ENCODE measurements at places on chromosomes 12 and 14. TPM values are rescaled to one million over a fixed set of nuclear protein-coding genes. Genes with fewer than 3 reads are reported as not detected.

DNA sequence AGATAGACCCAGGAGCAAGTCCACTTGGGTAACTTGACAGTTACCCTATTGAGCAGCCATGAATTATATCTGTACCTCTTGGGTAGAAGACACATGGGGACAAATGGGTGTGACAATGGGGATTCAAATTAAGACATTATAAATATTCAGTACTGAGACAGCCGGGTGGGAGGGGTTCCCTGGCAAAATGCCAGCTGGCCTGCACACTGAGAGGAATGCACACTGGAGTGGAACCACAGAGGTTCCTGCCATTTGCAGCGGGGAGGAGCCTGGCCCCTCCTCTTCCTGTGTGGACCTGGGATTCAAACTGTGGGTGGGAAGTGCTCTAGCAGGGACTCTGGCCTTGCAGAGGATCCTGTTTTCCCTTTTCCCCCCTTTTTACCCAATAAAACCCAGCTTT is 118.7 kb upstream of the CDKN3 start:
- DNase-seq, result no peak

DNA sequence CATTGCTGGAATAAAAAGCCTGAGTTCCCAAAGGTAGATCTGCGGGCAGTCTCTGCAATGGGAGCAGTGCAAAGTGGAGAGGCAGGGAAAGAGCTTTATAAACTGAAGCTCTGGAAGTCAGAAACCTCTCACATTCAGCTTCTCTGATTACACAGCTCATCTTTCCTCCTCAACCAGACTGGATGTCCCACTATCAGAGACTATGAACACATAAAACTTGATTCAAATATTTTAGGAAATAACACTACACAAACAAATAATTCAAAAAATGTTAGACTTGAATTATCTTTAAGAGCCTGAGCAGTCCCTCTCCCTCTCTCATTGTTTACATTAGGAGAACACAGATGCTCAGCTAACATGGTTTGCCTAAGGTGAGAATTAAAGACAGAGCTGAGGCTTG is 72.9 kb downstream of the DENND5B start:
- no peak for DNase-seq

DNA sequence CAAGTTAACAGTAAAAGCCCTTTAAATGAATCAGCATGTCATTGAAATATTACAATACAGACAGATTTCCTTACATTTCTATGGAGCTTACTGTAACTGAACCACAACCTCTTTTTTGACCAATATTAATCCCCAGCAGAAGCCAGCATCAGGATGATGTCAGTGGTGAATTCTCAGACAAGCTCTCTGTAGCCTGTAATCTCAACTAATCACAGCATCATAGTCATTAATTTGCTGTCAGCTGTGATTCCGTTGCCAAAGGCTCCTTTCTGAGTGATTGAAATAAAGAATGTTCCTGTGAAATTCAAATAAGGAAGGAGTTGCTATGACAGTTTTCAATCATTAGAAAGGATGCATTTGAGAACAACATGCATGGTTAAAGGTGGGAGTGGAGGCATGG is 323.1 kb downstream of the PDZRN4 start:
- no peak for DNase-seq

DNA sequence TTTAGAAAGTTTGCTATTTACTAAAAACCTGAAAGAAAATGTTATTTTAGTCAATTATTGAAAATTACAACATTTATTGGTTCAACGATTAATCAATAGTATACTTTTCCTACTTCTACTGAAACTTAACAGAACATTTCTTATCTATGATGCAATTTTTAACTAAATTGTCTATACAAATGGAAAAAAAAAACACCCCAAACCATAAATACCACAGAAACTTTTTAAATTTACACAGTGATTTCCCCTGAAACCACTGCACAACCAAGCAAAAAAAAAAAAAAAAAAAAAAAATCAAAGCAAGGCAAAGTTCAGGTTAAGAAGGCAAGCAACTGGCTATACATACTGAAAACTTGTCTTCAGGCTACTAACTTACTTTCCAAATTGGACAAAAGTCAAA is 71.9 kb upstream of the POC1B start:
- no peak for DNase-seq

GRCh38 chr12:84542289-84542688 is 370.3 kb downstream of the SLC6A15 start:
- DNase-seq, result no peak

GRCh38 chr12:13085968-13086686 is 17.3 kb downstream of the GSG1 start:
- DNase-seq, result no peak

GRCh38 chr12:3168223-3169221 is 91.3 kb downstream of the TSPAN9 start:
- DNase-seq, result no peak

GRCh38 chr12:89421092-89421835 is 69.0 kb upstream of the DUSP6 start:
- no peak for DNase-seq

DNA sequence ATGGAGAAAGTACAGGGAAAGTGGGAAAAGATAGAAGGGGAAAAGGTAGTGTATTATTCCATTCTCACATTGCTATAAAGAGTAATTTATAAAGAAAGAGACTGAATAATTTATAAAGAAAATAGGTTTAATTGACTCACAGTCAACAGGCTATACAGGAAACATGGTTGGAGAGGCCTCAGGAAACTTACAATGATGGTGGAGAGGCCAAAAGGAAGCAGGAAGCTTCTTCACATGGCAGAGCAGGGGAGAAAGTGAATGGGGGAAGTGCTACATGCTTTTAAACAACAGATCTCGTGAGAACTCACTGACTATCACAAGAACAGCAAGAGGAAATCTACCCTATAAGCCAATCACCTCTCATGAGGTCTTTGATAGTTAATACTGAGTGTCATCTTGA is 725.0 kb upstream of the FLRT2 start:
- no peak for DNase-seq

DNA sequence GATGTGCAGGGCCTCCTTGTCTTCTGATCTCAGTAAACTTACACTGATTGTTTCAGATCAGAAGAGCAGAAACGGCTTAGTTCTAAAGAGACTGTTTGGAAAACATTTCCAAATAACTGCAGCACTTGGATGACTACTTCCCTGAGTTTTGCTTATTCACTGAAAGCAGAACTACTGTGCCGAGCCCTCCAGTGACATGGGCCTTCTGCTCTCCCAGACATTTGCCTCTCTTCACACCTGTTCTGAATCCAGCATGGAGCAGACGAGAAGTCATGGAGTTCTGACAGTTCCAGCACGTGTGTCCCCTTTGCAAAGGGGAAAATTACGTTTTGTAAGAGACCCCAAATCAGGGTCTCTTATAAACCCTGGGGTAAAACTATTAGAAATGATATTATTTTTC is 31.4 kb downstream of the ETNK1 start:
- DNase-seq, result no peak

GPR135 gene
- 0.90 TPM for total RNA-seq

ADAM21 gene
- total RNA-seq, result 0.09 TPM

SLC25A21 gene
- not detected for total RNA-seq

SMCO2 gene
- total RNA-seq, result not detected

HOXC12 gene
- not detected for total RNA-seq

GRCh38 chr12:104575442-104576186 is 118.9 kb downstream of the CHST11 start:
- no peak for DNase-seq

P2RX2 gene
- total RNA-seq, result not detected

DNA sequence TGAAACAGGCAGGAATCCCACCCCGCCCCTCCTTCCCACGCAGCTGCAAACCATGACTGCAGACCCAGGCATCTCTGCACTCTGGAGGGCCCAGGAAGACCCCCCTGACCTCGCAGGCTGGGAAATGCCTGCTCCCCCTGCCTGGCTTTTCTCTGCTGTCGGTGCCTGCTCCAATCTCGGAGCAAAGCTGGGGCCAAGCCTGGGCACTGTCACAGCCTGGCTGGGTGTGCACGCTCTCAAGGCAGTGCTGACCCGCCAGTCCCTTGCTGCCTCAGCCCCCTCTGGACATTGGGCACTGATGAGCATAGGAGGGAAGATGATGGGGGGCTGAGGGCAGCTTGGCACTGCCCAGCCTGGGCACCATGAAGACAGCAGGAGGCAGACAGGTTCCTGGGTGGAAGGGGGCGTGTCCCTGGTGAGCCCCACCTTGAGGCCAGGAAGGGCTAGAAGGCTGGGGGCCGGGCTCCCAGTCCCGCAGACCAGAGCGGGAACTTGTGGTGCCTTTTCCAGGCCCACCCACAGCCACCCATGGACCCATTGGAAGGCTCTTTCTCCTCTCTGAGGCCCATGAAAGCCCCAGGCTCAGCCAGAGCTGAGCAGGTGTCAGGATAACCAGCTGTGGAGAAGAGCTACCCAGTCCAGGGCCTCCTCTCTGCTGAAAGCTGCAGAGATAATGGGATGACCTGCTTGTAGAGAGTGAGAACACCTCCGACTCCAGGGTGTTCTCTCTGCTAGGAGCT is 10.7 kb upstream of the ZNF605 start:
- no peak for DNase-seq

GRCh38 chr12:774051-774614 is 21.8 kb downstream of the WNK1 start:
- DNase-seq, result no peak

PIK3C2G gene
- total RNA-seq, result not detected

DNA sequence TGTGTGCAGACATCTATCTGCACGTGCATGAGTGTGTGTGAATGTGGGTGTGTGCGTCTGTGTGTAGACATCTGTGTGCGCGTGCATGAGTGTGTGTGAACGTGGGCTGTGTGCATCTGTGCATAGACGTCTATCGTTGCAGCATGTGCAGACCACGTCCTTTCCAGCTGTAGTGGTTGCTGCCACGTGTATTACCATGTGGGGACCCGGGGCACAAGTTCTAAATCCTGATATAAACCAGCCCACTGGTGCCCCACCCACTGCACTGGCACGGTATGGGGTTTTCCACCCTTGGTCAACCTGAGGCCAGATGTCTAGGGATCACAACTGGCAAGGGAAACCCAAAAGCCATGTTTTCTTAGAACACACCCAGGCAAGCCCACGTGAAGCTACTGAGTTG is 197.0 kb downstream of the ANO2 start:
- no peak for DNase-seq

DNA sequence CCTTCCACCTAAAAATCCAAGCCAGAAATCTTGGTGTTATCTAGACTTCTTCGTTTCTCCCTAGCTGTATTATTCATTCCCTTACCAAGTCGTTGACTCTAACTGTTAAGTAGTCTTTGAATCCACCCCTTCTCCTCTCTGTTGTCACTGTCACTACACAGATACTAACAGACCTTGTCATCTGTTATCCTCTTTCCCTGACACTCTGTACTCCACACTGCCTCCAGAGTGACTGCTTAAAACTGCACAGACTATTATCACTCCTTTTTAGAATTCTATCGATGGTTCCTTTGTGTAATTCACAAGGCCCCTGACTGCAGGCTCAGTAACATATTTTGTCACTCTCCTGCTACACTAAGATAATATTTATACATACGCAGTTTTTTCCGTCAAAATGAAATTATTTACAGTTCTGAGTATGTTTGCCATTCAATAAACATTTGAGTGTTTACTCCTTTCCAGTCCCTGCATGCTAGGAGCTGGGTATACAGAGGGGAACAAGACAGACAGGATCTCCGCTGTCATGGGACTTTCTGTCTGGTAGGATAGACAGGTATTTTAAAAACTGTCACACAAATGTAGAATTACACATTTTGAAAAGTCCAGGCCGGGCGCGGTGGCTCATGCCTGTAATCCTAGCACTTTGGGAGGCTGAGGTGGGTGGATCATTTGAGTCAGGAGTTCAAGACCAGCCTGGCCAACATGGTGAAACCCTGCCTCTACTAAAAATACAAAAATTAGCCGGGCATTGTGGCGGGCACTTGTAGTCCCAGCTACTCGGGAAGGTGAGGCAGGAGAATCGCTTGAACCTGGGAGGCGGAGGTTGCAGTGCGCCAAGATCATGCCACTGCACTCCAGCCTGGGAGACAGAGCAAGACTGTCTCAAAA is 3.8 kb downstream of the MARS1 start:
- DNase-seq, result no peak

DNA sequence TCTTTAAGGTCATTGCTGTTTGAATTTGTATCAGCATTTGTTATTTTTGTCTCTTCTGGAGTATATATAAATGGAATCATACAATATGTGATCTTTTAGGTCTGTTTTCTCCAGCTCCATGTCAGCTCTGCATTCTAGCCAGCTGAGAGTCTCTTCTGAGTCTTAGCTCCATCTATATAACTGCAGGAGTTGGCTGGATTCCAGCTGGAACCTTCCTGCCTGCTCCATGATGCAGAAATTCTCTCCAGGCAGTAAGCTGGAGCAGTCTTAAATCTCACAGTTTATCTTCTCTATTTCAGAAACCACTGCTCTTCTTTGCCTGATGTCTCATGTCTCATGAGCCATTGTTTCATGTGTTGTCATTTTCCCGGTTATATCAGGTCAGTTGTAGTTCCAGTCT is 827.6 kb downstream of the NRXN3 start:
- no peak for DNase-seq

DNA sequence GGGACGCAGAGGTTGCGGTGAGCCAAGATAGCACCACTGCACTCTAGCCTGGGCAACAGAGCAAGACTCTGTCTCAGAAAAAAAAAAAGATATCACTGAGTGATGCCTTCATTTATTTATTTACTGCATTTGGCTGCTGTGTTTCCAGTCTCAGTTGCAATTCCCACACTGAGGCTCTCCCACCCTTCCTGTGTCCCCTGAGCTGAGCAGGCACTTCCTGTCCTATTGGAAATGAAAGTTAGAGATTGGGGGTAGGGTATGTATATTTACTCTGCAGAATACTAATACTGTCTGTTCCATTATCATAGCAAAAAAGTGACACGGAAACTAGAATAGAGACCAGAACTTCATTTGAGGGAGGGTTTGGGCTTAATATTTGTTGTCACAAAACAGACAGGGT is 1.6 kb upstream of the RBMS2 start:
- DNase-seq, result no peak

DNA sequence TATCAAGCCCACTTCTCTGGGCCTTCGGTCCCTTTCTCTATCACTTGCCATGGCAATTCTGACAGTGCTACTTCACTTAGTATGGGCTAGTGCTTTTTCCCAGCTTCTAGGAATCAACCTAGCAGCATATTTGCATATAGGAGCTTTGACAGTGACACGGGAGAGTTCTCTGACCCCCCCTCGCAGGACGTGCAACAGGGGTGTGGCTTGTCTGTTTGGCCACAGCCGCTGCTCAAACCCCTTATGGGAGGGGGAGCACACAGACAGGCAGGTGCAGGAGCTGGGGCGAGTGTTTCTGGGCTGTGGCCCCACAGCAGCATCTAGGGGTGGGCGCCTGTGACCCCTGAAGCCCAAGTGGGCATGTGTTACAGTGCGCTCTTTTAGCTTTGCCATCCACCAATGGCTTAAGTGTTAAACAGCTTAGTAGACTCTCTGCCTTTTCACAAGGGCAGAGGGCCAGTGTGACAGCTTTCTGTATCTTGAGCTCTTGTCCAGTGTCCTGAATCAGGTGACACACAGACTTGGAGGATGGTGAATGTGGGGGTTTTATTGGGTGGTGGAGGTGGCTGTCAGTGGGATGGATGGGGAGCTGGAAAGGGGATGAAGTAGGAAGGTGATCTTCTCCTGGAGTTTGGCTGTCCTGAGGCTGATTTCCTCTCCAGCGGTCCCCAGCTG is 229.3 kb downstream of the PCNX1 start:
- no peak for DNase-seq

FAM161B gene
- 1.7 TPM for total RNA-seq

Data from CD8-positive, alpha-beta memory T cell (primary cell).